Stimulated activated CD4-positive, alpha-beta T cell treated with anti-CD3 and anti-CD28 coated beads, Interleukin-15, amount 100 ng/mL, for 1 hour (primary cell): ENCODE measurements at places on chromosomes 4 and X.

DNA sequence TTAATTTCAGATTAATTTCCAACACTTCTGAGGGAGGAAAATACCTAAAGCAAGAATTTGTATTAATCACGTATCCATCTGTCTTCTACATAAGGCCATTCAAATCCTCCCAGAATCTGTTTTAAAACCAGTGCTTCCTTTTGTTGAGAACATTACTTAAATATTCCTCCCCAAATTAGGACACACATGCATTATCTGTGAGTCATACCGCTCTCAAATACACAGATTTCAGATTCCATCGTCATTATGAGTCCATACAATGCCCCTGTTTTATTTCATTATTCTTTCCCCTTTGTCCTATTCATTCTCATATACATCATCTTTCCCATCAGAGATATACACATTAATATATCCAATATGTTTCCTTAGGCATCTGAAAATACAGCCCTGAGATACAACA is 57.3 kb upstream of the PRSS12 start:
- DNase-seq, result no peak

GRCh38 chr4:156766846-156767245 is 204.8 kb downstream of the PDGFC start:
- DNase-seq, result no peak

DNA sequence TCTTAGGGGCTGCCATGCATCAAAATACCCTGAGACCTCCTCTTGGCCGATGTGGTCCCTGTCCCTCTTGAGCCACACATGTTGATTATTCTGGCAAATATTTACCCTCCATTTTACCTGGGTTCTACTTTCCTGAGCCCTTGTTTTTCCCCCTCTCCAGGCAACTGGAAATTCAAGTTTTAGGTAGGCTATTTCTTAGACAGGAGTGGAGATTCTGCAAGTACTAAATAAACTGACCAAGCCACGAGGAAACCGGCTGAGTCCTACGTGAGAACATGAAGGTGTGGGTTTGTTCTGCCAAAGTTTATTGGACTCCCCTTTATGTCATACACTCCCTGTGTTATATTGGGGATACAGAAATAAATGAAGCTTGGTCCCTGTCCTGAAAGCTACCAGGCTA is 88.1 kb downstream of the RTL5 start:
- DNase-seq, result no peak

- no peak for DNase-seq
Observed at GRCh38 chrX:45351478-45351877, 150.8 kb upstream of the DIPK2B start.

DNA sequence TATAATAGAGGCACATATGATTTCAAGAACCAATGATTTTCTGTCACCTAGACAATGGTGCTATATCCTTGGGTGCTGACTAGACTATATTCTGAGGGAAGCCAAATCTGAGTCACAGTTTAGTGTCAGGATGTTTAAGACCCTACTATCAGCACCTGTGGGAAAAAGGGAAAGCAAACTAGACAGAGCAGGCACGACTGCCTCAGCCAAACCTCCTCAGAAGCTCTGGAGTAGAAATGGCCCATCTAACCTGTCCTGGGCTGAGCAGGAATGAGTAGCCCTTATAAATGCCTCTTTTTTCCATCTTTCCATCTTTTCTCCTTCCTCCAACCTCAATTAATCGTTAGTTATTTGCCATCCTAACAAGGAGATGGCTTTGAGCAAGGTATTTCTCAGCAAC is 80.4 kb upstream of the TECRL start:
- no peak for DNase-seq

- no peak for DNase-seq
Observed at GRCh38 chr4:1678244-1678643, 5.9 kb downstream of the FAM53A start.

DNA sequence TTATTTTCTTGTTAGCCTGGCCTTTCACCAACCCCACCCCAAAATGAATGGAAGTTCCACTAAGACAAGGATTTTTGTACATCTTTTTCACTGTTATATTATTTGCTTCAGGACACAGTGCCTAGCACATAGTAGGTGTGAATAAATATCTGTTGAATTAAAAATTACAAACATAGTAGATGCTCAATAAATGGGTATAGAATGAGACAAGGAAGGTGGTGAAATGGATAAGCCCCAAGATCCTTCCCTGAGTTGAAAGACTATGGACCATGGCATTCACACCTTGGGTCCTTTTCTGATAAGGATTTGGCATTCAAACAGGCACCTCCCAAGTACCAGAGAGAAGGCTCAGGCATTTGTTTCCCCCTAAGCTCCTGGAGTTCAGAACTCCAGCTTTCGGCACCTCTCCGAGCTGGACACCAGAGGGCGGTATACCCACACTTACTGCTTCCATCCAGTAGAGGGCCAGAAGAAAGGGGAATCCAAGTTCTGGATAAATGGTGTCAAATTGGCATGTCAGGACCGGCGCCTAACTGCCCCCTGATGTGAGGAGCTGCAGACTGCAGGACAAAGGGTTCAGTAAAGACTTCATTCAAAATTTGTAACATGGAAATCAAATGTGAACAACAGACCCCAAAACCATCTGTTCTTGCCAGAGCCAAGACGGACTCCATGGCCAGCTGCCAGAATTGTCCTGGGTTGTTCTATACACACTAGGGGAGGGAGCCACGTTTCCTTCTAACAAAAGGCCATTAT is 193.0 kb downstream of the GPC3 start:
- peak; percentile 9 for DNase-seq

GRCh38 chr4:526189-526909 is 27.3 kb downstream of the PIGG start:
- no peak for DNase-seq

GRCh38 chr4:84753321-84753972 is 170.5 kb downstream of the CDS1 start:
- DNase-seq, result no peak

DNA sequence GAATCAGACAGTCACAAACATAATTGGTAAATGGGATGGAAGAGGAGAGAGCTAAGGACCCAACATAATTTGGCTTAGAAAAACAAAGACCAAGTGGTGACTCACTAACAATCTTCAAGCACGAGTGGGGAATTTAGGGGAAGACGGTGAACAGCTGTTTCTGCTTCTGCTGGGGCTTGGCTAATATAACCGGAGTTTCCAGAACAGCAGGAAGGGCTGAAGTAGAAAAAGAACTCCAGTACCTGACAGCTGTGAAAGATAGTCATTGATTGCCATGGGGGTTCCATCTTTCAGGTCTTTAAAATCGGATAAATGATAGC is 290.9 kb upstream of the LDB2 start:
- no peak for DNase-seq

GRCh38 chrX:20796450-20796849 is 529.7 kb upstream of the RPS6KA3 start:
- DNase-seq, result no peak

- no peak for DNase-seq
Observed at GRCh38 chr4:18247189-18247588, 225.6 kb upstream of the LCORL start.

DNA sequence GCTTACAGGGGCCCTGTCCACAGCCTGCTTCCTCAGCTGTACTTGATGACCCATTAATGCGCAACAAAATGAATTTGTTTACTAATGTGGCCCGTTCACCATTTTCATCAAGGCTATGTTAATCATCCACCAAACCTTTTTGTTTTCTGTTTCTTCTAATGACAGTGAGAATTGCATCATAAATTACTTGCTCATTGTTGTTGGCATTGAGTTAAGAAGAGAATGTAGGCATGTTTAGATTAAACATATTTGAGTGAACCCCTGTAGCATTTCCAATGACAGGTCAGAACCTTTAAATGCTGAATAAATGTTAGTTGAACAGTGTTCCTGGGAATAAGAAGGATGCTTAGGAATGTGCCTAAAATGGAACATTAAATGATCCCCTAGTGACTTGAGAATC is 183.4 kb downstream of the SPRY1 start:
- DNase-seq, result no peak

DNA sequence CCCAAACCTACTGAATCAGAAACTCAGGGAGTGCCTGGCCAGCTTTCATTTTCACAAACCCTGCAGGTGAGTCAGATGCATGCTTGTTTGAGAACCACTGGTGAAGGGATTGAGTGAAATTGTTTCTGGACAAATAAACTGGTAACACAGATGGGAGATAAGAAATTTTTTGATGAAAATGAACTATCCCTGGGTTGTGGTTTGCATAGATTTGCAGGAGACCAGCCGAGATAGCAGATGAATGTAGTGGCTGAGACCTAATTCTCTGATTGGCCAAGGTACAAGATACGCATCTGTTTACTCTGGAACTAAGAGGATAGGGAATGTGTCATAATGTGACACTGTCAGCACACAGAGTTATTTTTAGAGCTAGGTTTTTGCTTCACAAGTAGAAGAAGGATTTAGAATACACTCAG is 117.8 kb upstream of the NOCT start:
- no peak for DNase-seq

GRCh38 chr4:48247142-48247877 is 22.3 kb downstream of the TEC start:
- no peak for DNase-seq

DNA sequence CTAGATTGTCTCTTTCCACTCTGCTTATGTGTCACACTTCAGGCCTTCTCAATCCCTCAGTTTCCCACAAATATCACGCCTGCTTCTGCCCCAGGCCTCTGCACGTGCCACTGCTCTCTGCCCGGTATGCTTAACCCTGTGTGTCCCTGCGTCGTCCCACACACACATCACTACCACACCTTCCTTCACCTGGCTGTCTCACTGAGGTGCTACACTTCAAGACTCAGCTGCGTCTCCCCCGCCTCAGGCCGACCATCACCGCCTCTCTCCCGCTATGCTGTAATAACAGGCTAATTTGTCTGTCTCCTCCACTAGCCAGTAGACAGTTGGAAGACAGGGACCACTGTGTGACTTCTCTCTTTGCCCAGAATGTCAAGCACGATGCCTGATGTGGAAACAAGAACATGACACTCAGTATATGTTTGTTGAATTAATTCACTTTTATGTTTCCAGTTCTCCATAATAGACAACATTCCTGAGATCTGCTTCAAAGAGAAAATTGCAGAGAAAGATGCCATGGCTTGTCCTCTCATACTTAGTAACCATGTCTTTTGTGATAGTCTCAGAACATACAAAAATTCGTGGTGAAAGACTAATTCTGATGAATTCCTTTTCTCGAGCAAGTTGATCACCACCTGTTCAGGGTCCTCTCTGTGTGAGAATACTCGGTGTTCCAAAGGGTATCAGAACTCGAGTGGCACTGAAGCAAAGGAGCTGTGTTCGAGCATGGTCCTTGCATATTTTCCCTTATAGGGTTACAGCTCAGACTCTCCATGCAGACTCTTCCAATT is 54.2 kb downstream of the AFAP1 start:
- no peak for DNase-seq

- no peak for DNase-seq
Observed at GRCh38 chrX:35696760-35697234, 101.3 kb upstream of the MAGEB16 start.

DNA sequence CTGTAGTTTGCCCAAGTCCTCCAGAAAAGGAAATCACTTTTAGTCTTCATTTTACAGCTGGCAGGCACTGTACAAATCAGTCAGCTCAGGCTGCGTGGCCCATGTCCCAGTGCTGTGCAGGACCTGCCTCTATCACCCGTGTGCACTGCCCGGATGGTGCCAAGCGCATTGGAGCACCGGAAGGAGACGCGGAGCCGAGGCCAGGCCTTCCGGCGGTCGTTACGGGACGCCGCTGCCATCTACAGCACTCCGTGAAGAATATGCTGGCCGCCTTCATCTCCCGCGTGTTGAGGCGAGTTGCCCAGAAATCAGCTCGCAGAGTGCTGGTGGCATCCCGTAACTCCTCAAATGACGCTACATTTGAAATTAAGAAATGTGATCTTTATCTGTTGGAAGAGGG is at the start of gene PDHA2:
Gene PDHA2 (plus strand): TSS at position 203 of the 400 bp plus-strand sequence. CDS start 58 bp downstream, at position 261.
- no peak for DNase-seq

DNA sequence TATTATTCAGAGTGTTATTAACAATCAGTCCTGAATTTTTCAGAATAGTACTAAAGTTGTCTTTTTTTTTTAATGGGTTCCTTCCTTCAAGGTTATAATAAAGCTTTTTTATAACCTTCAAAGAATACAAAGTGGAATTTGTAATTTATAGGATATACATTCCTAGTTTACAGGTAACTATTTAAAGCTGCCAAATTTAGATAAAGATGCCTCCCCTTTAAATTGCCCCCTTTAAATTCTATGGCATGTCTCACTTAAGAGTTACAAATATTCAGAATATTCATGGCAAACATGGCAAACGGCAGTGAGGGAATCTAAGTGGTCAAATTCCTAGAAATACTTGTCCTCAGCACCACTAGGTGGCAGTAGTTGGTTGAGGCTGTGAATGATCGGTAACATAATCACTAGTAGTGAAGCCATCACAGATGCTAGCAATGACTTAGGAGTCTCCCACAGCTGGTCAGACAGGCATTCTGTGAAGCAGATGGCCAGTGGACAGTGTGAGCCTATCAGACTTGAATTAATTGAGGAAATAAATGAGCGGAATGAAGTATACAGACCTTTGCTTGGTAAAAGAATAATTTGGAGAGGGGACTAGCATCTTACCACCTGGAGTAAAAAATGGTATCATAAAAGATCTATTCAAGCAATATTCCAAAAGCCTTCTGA is 86.4 kb downstream of the CBR4 start:
- DNase-seq, result no peak

DNA sequence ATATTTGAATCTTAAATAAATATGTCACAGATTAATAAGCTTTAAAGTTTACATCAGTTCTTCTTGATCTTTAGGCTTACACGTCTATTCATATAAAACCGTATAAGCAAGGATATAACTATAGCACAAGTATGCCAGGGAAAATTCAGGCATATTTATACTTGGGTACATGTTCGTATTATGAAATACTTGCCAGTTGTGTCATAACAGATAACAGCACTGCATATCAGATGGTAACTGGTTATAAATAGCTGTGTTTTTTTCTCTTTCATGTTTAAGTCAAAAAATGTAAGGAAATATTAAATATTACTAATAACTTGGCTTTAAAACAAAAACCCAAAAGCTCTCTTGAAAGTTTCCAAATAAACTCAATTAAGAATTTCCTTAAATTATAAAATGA is 17.5 kb downstream of the BRWD3 start:
- no peak for DNase-seq

GRCh38 chr4:38082424-38083385 is 122.5 kb downstream of the PTTG2 start:
- no peak for DNase-seq

DNA sequence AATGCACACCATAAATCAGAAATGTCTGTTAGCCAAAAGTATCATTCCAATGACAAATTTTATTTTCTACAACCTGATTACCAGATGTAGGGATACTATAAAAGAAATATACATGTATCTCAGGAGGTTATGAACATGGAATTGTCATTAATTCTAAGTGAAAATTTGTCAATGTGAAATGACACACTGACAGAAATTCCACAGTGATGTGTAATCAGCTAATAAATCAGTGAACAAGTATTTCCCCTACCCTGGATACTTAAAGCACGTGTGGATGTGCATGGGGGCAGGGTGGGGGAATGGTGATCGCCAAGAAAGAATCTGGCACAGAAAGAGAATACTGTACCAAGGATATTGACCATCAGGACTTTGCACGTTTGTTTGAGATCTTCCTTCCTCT is 123.6 kb downstream of the SH3RF1 start:
- DNase-seq, result no peak

- no peak for DNase-seq
Observed at GRCh38 chr4:174631901-174632758, 109.8 kb upstream of the HPGD start.

- no peak for DNase-seq
Observed at GRCh38 chr4:78971776-78972175, 32.5 kb upstream of the PAQR3 start.

GRCh38 chr4:176735300-176735699 is 57.4 kb downstream of the VEGFC start:
- DNase-seq, result no peak

- DNase-seq, result no peak
Observed at GRCh38 chr4:4968161-4968725, 51.0 kb downstream of the CYTL1 start.
